ENCODE measurements at places on chromosomes 3 and 15.

DNA sequence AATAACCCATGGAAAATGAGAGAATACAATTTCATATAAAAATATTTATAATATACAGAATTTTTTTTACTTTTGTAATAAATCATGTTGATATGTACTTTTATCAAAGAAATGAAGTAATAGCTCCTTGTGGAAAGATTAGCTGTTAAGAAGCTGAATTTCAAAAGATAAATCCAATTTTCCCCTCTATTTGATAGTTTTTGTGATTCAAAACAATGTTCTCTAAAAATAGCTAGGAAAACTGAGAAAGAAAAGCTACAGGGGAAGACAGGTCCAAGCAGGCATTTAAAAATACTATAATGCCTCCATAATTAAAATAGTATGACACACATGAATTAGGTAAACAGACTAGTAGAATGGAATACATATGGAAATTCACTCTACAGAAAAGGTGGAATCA, 44.9 kb downstream of the SCAPER start:
- DNase-seq = no peak

GRCh38 chr15:70351941-70352774, 254.4 kb upstream of the TLE3 start:
- no peak for DNase-seq

DNA sequence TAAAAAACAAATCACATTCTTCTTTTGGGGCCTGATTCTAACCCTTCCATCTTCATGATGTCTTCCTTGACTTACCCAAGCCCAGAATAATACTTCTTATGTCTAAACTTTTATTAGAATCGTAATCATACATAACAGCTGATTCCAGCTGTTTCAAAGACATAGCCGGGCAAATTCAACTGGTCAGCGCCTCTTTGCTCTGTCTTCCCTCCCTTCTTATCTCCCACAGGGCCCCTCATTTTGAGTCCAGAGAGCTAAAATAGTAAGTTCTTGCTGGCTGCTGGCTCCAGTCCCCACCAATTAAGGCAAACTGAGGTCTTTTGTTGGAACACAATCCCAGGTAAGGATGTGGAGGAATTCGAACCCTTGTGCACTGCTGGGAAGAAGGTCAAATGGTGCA, 108.6 kb downstream of the ADCY5 start:
- no peak for DNase-seq

- DNase-seq = no peak
Measured at GRCh38 chr3:140013220-140013619, 78.2 kb downstream of the CLSTN2 start.

- no peak for DNase-seq
Measured at GRCh38 chr3:62922326-62922725, 47.1 kb upstream of the CADPS start.

DNA sequence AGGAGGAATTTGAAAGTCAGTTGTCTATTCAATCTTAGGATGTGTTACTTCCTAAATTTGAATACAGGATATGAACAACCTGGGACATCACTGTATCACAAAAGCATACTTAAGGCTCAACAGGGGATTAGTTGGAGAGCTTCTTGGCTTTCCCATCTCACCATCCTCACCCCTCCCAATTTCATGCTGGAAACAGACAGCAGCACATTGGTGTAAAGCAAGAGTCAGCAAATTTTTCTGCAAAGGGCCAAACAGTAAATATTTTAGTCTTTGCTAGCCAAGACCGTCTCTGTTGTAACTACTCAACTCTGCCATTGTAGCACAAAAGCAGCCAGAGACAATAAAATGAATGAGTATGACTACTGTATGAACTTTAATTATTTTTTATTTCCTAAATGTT, 94.9 kb downstream of the ERC2 start:
- no peak for DNase-seq

GRCh38 chr15:80832686-80833085, 53.5 kb downstream of the CEMIP start:
- DNase-seq = no peak

DNA sequence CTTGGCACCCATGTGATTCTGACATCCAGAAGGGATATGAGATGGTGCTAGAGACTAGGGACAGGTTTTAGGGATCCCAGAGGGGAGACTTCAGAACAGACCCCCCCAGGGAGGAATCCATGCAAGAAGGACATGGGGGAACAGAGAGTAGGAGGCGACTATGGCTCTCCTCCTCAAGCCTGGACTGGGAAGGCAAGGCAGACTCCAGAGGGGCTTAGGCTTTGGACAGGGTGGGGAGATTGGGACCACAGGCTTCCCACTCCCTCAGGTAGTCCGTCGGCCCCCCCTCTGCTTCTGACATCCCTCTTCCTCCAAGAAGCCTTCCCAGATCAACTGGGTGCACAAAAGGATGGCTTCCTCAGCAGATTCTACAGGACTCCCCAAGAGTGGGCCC, 3.0 kb upstream of the VIPR1 start:
- no peak for DNase-seq

DNA sequence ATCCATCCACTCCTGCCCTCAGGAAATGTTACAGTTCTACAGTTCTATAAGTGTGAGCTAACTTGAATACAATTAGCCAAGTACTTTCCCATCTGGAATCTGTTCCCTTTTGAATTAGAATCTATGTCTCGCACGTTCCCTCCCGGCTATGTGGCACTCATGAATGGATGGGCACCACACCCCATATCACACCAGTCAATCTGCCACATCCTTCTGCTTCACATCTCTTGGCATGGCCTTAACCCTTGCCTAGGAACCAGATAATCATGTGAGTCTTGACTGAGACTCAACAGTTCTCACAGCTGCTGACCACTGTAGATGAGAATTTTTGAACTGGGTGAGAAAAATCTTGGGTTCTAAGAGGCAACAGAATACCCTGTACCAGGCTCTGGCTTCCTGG, 180.2 kb downstream of the TNIK start:
- no peak for DNase-seq

DNA sequence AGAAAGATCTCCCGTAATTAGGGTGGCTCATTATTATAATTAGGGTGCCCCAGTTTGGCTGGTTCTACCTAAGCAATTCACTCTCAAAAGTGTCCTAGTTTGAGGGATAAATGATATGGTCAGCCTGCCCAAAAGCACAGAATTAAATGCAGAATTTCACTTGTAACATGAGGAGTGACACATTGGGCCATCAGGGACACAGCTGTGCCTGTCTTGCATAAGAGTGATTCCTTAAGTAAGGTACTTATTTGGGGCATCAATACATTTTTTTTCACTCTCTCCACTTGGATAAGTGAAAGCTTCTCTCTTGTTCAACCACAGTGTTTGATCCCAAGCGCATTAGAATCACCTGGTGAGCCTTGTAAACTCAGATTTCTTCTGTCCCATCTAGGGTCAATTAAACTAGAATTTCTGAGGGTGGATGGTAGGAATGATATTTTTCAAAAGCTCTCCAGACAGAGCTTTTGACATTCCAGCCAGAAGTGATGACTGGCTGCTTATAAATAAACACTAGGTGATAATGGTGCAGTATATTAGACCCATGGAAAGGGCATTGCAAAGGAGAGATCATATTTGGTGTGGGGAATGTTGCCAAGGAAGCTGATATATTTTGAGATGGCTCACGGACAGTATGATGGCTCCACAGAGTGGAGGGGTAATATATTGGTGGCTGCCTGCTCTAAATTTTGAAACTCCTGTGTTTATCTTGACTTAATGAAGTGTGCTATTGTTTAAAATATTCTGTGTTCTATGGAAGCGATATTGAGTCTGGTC, 458.1 kb upstream of the RASGRP1 start:
- no peak for DNase-seq

DNA sequence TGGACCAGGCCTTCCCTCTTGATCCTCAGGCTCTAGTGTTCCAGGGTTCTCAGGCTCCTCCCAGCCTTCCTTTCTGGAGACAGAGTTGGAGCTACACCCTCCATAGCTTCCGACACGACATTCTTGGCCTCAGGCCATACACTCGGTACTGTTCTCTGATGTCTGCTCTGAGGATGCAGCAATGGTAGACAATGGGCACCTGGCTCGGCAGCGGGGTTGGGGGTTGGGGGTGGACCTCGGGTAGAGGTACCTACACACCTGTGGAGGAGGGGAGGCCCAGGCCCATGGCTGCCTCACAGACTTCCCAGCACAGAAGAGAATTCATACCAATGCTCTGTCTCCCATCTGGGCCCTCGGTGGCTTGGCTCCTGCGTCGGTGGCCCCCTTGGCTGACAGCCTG, 21.4 kb downstream of the CCDC13 start:
- DNase-seq = no peak

- DNase-seq = no peak
Measured at GRCh38 chr3:8755564-8756237, 13.7 kb downstream of the OXTR start.

DNA sequence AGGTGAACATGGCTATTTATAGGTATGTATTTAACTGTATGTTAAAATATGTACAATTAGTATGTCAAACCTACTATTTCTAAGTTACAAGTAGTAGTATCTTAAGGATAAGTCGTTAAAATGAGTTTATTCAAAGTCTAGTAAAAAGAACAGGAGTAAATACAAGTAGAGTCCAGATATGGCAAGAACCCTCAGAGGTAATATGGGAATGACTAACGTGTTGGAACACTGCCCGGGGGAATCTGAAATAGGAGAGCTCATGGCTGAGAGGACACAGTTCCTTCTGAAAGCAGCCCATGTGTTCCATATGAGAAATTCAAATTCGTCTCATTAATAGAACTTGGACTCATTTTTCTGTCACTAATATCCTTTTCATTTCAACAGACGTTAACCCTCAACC, 158.8 kb downstream of the CLSTN2 start:
- no peak for DNase-seq

GRCh38 chr3:149512073-149512782, 37.7 kb downstream of the TM4SF4 start:
- no peak for DNase-seq

DNA sequence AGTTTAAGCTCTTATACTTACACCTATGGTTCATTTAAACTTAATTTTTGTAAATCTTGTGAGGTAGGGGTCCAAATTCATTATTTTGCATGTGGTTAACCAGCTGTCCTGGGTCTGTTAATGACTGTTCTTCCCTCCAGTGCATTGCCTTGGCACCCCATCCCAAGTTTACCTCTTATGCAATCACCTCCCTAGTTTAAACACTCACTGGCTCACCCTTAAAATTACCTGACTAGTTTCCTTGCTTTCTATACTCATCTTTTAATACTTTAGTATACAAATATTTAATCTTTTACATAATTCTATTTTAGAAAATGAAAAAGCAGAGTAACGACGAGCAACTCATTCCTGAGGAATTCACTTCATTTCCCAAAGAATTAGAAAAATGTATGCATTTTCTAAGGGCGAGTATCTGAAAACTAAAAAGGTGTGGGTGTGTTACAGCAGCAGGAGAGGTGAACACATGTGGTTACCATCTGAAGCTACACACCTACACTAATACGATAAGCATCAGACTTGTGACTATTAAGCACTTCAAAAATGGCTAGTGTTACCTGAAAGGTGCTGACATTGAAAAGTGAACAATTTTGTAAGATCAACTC, 33.7 kb downstream of the TJP1 start:
- DNase-seq = no peak

GRCh38 chr3:33089515-33089914, 7.4 kb downstream of the GLB1 start:
- DNase-seq = no peak

DNA sequence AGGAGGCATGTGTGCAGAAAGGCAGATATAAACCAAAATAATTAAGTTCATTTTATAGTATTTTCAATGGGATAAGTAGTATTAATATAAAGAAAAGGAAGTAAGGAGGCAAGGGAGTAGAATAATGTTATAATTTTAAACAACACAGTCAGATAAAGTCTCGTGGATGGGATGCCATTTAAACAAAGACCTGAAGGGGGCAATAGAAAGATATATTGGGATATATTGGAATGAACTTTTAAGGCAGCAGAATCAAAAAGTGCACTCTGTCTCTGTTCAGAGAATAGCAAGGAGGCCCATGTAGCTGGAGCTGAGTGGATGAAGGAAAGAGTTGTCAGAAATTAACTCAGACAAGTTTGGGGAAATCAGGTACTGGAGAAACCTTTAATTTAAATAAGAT, 158.7 kb downstream of the CGGBP1 start:
- no peak for DNase-seq

DNA sequence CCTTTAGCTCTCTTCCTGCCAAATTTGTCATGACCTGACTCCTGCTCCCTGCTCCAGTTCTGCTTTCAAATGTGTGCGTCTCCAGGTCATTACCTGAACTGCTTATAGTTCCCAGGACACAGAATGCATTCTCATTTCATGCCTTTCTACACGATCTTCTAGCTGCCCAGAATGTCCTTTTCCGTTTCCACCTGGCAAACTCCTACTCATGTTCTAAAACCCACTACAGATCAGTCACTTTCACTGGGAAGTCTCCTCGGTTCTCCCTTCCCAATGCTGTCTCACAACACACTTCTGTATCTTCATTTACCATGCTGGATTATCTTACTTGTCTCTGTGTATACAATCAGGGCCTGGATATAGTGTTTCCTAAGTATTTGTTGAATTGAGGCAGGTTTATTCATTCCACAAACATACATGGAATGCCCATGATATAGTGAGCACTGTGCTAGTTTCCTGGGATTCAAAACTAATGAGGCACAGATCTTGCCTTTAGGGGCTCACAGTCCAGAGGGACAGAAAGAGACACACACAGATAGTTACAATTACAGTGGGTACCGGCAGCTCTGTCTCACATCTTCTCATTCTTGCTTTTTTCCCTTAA, 1.6 kb upstream of the NOX5 start:
- no peak for DNase-seq

DNA sequence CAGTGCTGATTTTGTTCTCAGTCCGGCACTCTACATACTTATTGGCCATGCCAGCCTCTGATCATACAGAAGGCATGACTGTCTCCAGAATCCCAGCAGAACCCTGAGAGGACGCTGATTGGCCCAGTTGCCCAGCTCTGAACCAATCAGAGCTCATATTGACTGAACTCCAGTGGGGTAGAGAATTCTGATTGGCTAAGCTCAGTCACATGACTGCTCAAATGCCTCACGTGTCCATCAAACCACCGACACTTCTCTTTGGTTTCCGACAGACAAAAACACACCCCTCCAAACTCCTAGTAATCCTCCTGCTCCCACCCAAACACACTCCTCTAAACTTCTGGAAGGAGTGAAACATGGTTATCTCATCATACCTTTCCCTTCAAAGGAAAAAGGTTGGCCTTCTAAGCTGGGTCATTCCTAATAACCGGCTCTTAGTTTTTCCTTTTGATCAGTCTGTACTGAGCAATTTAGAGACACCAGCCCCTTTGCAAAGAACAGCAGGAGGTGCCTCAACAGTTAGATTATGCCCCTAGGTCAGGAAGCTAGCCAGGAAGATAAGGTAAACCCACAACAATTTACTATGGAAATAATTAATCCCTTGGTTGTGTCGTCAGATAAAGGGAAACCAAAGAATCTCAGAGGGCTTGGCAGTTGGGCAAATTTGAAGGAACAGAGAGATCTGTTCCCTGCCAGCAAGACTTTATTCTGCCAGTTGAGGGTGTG, 187.8 kb downstream of the TLE3 start:
- DNase-seq = no peak

All from activated CD8-positive, alpha-beta memory T cell treated with anti-CD3 and anti-CD28 coated beads for 4 hours (primary cell).